ENCODE measurements at places on chromosomes 13 and 19.

DNA sequence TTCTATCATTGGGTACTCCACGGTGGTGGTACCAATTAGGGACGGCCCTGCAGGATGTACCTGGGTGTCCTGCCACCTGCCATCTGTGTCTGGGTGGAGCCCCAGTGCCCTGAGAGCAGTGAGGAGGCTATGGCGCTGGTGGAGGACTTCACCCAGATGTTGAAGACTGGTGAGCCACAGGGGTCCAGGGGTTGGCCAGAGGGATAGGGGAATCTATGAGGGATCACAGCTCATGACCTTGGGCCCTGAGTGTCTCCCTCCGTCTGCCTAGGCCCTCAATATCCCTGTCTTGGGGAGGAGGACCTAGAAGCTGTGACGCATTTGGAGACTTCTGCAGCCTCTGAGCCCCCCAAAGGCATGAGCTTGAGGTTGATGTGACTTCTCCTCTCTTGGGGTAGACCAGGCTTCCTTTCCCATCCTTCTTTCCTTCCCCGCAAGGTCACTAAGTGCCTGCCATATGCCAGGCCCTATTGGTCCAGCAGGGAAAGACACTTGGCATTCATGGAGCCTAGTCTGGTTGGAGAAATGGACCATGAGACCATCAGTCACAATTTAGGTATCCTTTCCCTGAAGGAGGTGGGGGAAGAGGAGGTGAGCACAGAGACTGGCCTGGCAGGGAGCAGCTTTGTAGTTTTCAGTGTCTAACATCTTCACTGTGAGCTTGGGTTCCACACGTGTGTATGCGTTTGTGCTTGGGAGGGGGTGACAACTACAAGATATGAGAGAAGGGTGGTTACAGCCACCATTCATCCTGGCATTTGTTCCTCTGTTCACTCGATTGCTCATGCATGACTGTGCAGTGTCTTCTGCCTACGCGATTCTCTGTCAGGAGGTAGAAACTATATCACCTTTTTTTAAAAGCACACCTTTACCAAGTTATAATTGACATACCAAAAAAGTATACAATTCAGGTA, 5.1 kb upstream of the MZF1 start:
- no peak for DNase-seq

DNA sequence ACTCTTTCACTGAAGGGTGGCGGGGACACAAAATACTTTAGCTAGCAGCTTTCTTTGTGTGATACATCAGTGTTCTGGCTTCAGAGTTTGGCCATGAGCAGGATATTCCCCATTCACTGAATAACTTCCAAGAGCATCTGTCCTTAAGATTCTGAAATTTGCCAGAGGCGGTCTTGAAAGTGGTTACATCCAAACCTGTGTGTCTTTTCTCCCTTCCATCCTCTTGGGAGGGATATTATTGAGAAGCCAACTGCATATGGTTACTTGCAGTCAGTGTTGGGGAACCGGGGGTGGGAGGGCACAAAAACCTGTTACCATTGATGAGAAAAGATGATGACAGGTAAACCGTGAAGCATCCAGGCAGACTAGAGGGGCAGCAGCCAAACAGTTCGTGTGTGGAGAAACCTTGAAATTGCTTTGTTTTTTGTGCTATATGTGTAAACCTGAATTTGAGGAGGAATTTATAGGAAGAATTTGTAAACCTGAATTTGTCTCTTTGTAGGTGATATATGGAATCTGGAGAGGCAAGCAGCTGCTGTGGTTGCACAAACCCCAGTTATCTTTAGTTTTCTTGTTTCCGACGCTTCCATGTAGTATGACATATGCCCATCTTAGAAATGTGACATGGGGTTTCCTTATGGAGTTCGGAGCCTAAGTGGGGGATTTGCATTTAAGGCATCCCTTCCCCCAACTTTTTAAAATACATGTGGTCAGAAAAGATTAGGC, 104.8 kb downstream of the WDFY2 start:
- no peak for DNase-seq

DNA sequence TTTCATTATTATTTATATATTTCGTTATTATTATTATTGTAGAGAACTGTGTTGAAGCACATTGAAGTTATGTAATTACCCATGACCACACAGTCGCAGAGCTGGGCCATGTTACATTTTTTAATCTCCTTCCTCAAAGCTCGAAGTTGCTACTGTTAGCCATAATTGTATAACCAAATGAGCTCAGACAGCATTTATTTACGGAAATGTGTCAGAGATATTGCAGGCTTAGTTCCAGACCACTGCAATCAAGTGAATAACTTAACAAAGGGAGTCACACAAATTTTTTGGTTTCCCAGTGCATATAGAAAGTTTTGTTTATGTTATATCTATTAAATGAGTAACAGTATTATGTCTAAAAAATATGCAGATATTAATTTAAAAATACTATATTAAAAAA, 147.1 kb upstream of the SLITRK1 start:
- DNase-seq, result no peak

- DNase-seq, result no peak
Observed at GRCh38 chr13:77448689-77449088, 86.8 kb upstream of the SCEL start.

GRCh38 chr13:79779761-79780160, 298.8 kb downstream of the NDFIP2 start:
- no peak for DNase-seq

GRCh38 chr19:54473071-54473891, at the start of gene CDC42EP5:
TSS of gene CDC42EP5 (minus strand) at chr19:54473296. CDS start at chr19:54465547, 7,749 bp downstream.
- no peak for DNase-seq

- DNase-seq, result no peak
Observed at GRCh38 chr13:111401755-111402154, 81.3 kb downstream of the TEX29 start.

- no peak for DNase-seq
Observed at GRCh38 chr13:43915451-43915850, 35.7 kb downstream of the LACC1 start.

DNA sequence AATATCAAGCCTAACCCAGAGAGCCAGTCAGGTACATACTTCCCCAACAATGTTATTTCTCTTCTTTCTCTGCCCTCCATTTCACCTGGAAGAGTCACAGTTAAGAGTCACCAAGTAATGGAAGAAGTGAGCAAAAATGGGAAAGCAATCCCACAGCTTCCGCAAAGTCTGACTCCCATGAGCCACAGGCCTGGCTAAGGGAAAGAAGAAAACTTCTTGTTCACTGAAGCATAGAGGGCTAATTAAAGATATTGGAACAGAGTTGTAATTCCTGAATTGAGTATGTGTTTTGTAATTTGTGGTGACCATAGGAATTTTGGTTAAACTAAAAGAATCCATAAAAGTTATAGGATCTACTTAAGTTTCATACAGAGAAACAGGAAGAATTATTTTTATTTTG, 830.9 kb upstream of the PCDH20 start:
- no peak for DNase-seq

DNA sequence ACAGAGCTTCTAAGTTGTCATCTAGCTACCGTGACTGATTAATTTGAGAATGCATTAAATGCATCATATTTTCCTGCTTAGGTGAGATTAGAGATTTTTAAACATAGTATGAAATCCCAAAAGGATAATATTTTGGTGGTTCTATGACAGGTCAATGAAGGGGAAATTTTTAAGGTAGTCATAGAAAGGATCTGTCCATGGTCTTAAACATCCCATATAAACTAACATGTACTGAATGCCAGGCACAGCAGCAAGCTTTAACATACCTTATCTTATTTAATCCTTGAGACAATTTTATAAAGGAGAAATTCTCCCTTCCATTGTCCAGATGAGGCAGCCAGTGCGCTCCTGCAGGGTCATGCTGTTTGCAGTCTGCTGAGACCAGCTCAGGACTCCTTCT, 466.0 kb downstream of the FGF14 start:
- DNase-seq, result no peak

GRCh38 chr19:18057557-18057956, 29.2 kb downstream of the IL12RB1 start:
- no peak for DNase-seq

DNA sequence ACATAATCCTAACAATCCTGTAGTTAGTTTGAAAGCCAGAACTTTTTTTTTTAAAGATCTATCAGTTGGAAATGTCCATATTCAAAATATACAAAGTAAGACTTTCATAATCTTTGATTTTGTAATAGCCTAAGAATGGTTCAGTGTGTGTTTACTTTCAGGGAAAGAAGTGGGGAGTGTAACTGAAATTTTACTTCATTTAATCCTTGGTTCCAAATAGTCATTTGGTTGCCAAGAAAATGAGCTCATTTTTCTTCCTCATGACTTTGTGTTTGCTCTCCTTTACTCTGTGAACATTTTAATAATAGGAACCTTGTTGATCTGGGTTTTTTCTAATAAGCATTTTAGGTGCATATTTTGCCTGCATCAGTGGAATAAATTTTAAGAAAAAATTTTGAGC, 278.8 kb downstream of the SLITRK6 start:
- no peak for DNase-seq
